Activated CD4-positive, alpha-beta T cell treated with anti-CD3 and anti-CD28 coated beads, Interleukin-2, amount 50 U/mL, for 1 hour (primary cell): ENCODE measurements at places on chromosomes 1 and 21.

GRCh38 chr1:39632323-39632681 is 7.1 kb downstream of the HEYL start:
- DNase-seq = no peak

- no peak for DNase-seq
These were observed 5.0 kb downstream of the ABCA4 start for GRCh38 chr1:94115900-94116436.

DNA sequence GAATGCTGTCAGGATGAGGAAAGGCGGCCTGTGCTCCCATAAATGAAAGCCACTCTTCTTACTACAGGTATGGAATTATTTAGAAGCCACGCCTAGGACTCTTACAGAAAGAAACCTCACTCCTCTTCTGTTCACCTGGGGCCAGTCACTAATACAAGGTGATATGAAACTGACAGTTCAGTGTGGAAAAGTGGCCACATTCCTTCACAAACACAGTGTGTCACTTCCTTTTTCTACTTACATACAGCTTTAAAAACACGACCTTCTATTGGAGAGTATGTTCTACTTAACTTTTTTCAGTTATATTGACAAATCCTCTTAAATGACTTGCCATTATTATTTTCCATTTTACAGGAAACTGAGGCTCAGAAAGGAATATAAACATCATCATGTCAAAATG is 163.1 kb downstream of the PCNX2 start:
- DNase-seq = no peak

GRCh38 chr21:20259031-20259867 is 739.0 kb upstream of the NCAM2 start:
- DNase-seq = no peak

DNA sequence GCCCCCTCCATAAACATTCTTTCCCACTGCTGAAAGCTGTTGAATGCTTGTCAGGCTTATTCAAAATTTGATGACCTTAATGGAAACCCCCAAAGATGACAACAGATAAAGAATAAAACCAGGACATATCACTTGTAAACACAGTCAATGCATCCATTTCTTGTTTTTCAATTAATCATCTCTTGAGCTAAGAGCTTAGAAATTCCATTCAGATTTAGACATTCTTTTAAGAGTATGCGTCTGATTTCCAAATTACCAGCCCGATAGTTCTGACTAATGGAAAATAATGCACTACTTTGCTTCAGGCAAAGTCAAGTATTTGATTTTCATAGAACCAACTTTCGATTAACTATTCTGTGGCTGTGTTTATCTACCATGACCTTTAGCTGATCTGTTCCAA is 100.6 kb upstream of the RUNX1 start:
- no peak for DNase-seq

GRCh38 chr1:42807056-42807668 is 9.8 kb upstream of the ERMAP start:
- no peak for DNase-seq

GRCh38 chr21:23837564-23837963 is 1769.7 kb downstream of the MRPL39 start:
- no peak for DNase-seq

- no peak for DNase-seq
These were observed 5.9 kb downstream of the ARHGEF10L start for GRCh38 chr1:17545356-17545755.

DNA sequence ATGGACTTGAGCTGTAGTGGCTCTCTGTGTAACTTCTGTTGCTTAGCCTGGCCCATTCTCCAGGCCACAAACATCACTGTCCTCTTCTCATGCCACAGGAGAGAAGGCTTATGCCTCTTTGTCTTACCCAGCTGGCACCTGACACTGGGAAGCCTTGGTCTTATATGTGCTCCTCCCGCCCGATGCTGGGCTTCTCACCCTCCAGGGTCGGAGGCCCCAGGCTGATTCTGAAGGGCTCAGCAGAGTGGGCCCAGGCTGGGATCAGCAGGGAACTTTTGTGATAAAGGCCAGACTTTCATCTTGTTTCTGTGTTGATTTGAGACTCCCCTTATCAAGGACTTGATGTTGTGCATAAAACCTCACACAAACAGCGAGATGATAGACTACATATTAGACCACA is 29.8 kb downstream of the TRPM2 start:
- DNase-seq = no peak

DNA sequence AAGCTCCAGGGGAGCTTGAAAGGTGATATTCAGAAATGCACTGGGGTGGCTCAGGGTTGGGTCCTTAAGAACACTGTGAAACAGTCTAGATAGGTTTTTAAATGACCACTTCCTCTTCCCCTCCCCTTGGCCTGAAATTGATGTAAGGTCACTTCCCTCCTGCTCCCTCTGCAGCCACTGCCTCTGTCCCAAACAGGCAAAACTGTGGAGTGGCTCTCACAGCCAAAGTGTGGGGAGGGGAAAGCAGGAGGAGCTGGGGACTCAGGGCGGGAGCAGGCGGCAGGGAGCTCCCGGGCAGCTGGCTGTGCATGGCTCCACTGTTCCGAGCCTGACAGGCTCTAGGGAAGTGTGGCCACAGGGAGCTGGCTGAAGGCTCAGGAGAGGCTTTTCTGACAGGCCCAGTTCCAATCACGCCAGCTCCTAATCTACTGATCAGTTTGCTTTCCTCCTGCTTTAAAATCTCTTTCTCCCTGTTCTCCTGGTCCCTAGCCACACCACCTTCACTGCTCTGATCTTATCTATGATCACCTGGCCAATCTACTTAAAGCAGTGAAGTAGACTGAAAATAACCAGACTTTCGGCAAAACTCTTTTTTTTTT is 5.1 kb upstream of the CSRP1 start:
- no peak for DNase-seq

DNA sequence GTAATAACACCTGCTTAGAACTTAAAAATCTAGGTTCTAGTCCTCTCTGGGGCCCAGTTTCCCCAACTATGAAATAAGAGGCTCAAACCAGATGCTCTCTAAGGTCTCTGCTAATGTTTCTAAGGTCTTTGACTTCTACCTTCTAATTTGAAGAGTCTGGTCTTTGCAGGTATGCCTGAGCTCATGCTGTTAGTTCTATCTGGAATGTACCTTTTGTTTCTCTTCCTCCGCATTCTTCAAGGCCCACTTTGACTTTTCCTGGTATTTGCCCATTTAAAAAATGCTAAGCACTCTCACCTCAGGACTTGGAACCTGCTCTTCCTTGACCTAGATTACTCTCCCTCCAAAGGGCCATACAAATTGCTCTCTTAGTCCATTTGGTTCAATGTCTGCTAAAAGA is 13.5 kb downstream of the SLC35D1 start:
- no peak for DNase-seq

GRCh38 chr1:246794828-246795671 is 70.8 kb downstream of the SCCPDH start:
- no peak for DNase-seq

- DNase-seq = no peak
These were observed 857.4 kb downstream of the USP25 start for GRCh38 chr21:16587141-16587581.

GRCh38 chr1:3869751-3870301 is 12.6 kb downstream of the DFFB start:
- no peak for DNase-seq

GRCh38 chr1:173893611-173894010 is 23.5 kb downstream of the SERPINC1 start:
- no peak for DNase-seq

DNA sequence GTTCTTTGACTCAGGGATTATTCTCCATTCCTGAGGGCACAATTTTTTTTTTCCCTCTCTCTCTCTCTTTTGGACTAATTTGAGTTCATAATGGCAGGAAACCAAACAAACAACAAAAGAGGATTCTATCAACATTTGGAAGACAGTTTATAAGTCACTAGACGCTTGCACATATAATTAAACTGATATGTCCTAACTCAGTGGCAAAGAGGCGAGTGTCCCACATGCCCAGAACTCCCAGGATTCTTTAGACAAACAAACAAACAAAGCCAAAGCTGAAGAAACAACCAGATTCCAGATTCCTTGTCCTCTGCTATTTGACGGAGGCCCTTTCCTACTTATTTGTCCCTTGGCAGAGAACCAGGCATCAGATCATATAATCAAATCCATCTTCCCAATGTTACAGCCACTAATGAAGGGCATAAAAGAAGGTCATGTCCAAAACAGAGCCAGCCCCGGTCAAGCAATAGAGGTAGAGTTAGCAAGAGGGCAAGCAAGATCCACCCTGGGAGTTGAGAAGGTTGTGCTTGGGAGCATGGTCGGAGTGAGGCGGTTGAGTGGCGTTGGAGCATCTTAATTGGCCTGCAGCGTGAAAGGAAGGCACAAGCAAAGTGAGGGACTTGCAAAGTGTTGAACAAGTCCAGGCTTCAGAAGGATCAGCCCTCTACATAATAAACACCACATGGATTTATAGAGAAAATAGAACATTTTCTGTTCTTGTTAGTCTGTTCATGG is 30.3 kb downstream of the ZNF362 start:
- DNase-seq = no peak

DNA sequence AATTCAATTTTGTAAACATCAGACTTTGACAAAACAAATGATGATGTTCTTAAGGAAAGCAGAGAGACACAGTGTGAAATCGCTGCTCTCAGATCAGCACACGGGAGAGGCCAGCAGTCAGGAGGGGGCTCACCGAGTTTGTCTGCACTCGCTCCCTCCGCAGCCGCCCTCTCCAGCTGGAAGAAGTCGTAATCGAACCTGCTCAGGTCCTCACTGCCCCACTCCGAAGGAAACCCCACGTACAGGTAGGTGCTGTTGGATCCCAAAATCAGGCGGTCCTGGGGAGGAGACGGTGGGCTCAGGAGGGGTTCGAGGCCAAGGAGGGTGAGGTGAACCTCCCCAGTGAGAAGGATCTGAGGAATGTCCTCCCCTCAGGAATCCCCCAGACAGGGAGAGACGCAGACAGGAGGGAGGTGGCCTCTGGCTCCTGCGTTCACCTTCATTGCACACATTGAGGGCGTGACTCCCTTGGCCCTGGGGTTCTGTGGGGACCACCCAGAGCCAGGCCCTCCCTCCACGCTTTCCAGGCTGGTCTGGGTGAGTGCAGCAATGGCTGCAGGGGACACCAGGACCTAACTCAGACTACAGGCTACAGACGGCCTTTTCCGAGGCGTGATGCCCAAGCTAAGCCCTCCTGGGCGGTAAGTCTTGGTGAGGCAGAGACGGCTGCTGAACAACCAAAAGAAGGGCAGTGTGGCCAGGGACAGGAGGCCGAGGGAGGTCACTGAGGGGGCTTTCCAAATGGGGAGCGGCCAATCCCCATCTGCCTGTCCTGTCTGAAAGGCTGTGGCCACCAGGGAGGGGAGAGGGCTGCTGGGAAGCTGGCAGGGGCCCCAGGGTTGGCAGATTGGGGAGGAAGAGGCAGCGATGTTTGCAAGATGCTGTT is 65.5 kb downstream of the SCCPDH start:
- DNase-seq = no peak

DNA sequence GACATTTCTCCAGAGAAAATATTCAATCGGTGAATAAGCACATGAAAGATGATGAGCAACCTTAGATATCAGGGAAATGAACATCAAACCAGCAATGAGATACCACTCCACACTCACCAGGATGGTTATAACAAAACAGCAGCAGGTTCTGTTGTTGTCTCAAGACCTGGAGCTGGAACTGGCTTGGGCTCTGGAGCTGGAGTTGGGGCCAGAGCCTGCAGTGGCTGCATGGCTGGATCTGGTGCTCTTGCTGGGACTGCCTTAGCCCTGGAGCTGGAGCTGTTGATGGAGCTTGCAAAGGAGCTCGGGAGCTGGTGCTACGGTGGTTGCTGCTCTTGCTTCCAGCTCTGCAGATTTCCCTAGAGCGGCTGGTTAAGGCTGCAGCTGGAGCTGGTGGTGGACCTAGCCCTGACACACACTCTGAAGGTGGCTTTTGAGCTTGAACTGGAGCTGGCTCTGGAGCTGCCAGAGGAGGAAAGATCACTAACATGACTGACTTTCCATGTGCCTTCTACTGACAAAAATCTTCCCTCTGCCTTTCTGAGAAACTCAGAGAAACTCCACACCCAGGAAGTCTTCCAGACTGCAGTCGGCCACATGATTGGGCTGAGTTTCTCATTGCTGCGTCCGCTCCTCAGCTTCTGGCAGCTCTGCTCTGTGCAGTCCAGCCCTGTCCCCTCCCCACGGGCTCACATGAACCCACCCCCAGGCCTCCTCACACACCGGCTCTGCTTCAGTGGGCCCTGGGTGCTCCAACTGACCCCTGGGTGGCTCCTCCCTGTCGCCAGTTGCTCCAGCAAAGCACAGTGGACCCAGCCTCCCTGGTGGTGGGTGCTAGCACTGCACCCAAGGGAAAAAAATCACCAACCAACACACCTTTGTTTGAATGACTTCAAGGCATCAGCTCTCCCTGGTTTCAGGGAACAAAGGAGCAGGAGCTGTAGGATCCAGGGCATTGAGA is 139.1 kb upstream of the FMN2 start:
- no peak for DNase-seq

- DNase-seq = no peak
These were observed 45.6 kb upstream of the PLA2G4A start for GRCh38 chr1:186783193-186783592.

DNA sequence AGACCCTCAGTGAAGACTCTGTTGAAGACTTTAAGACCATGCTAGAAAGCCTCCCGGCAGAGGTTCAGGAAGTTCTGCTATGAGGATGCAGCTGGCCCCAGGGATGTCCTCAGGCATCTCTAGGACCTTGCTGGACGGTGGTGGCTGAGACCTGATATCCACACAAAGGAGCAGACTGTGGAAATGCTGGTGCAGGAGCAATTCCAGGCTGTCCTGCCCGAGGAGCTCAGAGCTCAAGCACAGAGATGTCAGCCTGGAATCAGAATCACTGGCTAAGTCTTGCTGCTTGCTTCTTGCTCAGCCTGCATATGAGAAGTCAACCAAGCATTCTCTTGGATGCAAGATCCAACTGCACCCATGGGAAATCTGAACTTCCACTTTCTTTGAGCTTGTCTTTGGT is 22.0 kb upstream of the CDC42 start:
- DNase-seq = no peak

DNA sequence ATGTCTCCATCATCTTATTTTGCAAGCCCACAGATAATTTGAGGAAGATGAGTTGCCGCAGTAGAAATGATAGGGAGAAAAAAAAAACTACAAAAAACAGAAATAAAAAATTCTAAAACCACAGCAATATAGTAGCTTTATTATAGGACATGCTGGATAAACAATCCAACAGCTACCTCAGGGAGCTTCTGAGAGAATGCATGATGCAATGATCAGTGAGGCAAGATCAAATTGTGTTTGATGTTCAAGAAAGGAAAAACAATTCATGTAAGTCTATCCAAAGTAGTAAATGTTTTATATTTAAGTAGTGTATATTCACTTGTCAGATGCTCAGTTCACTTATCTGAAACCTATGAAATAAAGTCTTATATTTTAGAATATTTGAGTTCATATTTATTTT is 6.7 kb downstream of the CR1L start:
- no peak for DNase-seq

DNA sequence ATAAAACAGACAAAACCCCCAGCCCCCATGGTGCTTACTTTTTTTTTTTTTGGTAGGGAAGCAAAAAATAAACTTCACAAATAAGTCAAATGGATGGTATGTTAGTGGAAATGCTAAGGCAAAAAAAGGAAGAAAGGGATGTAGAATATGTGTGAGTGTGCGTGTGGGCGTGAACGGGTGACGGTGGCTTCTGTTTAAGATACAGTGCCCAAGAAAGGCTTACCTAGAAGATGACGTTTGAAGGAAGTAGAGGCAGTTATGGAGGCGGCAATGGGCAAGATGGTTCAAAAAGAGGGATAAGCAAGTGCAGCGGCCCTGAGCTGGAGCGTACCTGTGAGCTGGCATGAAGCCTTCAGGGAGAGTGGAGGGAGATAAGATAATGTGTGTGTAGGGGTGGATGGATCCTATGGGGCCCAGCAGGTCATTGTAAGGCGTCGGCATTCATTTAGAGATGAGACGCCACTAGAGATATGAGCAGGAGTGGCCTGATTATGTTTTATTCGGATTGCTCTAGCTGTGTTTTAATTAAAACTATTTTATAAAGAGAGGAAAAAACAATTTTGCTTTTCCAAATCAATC is 19.9 kb downstream of the LEPR start:
- no peak for DNase-seq
